ENCODE measurements at places on chromosomes 1 and 21. TPM values are rescaled to one million over a fixed set of nuclear protein-coding genes. Genes with fewer than 3 reads are reported as not detected.

DNA sequence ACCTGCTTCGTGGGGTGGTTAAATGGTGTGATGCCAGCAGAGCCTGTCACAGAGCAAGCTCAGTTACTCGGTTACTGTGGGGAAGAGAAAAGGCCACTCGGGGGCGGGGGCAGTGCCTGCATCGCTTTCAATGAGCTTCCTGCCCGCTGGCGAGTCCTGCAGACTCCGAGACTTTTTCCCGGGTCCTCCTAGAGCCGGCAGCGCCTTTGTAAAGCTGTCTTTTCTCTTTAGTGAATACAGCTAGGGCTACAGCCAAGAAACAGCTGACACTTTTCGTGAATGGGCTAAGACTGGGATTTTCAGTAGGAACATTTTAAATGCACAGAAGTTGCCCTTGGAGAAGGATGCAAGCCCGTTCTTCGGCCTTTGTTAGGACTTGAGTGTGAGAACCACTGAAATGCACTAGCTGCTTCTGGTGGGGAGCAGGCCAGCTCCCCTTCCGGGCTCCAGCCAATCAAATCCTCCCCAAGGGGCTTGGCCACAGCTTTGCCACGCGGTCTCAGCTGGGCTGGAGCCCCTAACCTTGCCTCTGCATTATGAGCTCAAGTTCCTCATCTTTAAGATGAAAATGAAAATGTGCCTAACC lies 23.4 kb upstream of the EFHD2 start:
- no peak for DNase-seq

DNA sequence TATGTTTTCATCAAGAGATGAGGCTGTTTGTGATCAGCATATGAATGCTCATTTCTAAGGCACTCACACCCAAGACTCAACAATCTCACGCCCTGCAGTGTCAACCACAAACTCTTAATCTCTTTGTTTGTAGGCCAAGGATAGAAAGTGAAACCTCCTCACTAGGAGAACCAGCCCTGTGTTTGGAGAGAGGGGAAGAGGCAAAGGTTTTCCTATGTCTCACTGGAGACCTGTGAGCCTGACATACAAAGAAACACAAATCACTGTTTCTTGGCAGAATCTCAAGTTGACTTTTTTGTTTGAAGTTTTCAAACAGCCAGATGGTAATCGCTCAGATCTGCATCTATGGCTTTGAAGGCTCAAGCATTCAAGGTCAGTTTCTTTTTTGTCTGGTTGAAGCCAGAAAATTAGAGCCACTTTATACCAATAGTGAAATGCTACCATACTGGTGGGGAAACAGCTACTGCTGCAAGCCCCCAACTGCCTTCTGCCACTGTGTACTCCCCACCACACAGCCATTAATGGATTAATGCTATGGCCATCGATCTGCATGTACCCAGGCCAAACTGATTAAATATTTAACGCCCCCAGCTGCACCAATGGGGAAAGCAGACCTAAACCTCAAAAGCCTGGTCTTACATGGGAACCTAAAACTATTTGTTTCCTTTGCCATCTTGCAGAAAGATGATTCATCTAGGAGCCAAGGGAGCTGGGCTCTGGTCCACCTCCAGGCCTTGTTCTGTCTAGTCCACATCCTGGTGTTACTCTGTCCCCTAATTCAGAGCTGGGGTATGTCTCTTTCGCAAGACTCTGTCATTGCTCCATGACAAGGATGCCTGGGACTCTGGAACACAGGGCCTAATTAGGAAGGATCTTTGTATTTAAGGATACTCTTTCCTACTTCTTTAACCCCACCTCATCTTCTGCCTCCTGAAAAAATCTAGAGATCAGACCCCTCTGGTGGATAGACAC lies 16.3 kb downstream of the PDZK1 start:
- DNase-seq, result peak; percentile 75

DNA sequence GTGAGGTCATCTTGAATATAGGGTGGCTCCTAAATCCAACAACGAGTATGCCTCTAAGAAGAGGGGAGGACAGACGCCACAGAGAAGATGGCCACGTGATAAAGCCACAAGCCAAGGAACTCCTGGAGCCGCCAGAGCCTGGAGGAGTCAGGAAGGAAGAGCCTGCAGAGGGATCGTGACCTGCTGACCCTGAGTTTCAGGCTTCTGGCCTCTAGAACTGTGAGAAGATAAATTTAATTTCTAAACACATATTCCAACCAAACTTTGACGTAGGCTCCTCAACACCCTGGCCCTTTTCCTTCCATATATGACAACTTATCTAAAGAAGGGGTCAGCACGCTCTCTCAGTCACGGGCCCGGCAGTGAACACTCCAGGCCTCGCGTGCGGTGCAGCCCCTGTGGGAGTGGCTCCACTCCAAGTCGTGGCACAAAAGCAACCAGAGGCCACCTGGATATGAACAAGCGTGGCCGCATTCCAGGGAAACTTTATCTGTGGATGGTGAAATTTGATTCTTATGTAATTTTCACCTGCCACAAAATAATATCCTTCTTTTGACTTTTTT lies 138.6 kb upstream of the AJAP1 start:
- no peak for DNase-seq

- DNase-seq, result no peak
Measured at GRCh38 chr1:235855811-235856429, 10.8 kb downstream of the LYST start.

GRCh38 chr1:38932571-38932970 lies 9.1 kb downstream of the RHBDL2 start:
- no peak for DNase-seq

- DNase-seq, result no peak
Measured at GRCh38 chr1:1239614-1240347, 6.7 kb downstream of the C1QTNF12 start.

DNA sequence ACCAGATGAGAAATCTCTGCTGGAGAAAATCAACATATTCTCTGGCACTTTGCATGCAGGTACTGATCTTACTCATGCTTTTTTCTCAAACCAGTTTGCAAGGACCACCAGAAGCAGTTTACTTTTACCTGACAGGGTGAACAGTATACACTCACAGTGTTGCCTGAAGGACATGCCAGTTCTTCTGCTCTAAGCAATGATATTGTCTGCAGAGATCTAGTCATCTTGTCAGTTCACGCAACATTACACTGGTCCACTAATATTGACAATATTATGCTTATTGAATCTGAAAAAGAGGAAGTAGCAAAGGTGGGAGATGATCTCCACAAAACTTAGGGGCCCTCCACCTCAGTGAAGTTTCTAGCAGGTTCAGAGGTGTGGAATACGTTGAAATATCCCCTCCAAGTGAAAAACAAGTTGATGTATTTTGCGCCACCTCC lies 3.8 kb upstream of the S100B start:
- DNase-seq, result no peak

- no peak for DNase-seq
Measured at GRCh38 chr1:212955098-212955497, 4.8 kb downstream of the VASH2 start.

GRCh38 chr1:93440706-93441105 lies 7.2 kb upstream of the FNBP1L start:
- no peak for DNase-seq

- no peak for DNase-seq
Measured at GRCh38 chr1:234409328-234409727, 36.1 kb downstream of the COA6 start.

DNA sequence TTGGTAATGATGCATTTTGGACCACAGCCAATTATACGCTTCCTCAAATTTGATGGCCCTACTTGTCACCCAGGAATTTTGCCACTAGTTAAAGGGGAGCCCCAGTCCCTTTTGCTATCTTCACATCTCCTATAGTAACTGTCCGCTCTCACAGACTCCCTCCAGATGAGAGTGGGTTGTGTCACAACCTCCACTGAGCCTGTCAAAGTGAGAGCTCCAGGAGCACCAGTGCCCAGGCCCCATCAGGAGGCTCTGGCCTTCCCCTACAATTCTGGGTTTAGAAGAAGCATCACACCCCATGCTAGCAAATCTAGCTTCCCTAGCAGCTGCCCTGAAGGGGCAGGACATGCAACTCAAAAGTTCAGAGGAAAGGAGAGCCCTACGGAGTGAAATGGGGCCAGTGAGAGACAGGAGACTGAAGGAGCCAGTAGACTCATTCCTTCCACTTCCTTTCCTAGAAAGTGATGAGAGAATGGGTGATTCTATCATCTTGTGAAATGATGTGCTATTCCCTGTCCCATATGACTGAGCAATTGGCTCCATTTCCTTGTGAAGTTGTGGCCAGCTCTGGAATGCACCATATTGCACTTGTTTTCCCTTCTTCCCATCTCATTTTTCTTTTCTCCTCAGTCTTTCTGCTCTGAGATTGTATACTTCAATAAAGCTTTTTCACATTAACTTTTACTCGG lies 541.3 kb downstream of the DPYD start:
- peak; percentile 11 for DNase-seq

- peak; percentile 25 for DNase-seq
Measured at GRCh38 chr1:41241354-41241748, 755 bp downstream of the SCMH1 start.

GRCh38 chr21:31193761-31194160 lies 150.3 kb downstream of the TIAM1 start:
- no peak for DNase-seq

DNA sequence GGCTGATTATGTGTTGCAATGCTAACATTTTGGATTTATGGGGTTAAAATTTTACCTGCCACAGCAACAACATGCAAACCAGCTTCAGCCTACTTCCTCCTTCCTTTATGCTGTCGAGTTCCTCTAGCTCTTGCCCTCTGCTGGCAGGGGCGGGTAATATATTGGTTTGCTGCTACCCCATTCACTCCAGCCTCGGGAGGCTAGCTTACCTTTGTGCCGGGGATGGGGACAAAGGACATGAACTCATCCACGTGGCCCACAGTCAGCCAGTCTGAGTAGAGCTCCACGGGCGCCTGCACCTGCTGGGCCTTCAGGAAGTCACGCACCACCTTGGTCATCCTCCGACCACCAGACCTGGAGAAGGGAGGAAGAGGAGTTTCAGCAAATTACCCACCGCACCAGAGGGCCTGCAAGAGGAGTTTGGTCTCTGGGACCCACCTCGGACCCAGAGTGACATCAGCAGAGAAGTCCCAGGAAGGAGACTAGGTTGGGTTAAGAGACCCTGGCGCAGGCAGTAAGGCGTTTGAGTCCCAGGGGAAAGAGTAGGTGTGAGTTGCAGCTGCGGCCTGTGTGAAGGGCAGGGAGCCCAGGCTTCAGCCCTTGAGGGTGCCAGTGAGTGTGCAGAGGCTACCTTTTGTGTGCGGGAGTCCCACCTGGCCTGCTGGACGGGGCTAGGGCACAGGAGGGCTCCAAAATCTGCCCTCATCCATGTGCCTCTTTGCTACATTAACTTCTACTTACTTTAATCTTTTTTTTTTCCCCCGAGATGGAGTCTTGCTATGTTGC lies 21.8 kb upstream of the SDHB start:
- no peak for DNase-seq

DNA sequence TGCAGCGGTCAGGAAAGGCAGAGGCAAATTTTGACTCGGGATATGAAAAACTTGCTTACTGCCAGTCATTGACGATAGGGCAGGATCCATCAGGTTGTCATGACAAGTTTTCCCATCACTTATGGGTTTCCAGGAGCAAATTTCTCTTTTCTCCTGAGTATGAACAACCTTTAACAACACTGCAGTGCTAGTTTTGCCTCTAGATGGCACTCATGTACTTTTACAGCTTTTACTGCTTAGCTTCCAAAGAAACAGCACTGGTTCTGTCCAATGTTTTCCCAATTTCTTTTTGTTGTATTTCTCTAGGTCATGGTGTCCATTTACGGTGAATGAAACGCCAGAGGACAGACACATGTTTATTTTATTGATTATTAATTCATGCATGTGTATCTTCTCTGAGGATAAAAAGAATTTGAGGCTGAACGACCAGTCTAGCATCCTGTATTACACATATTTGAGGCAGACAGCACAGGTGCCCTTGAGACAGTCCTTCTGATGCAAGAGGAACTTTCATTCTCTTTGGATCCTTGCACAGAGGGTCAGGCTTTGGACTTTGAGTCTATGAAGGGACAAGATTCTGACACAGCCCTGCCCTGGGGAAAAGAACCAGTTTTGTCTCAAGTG lies 112.3 kb upstream of the TRABD2B start:
- DNase-seq, result peak; percentile 58

GRCh38 chr1:109763646-109764415 lies at the start of gene EPS8L3:
Gene EPS8L3 (minus strand): TSS chr1:109763923. CDS start chr1:109761749, 2,174 bp downstream.
- DNase-seq, result no peak

- peak; percentile 85 for DNase-seq
Measured at GRCh38 chr1:156709757-156710489, 4.5 kb upstream of the CRABP2 start.

DNA sequence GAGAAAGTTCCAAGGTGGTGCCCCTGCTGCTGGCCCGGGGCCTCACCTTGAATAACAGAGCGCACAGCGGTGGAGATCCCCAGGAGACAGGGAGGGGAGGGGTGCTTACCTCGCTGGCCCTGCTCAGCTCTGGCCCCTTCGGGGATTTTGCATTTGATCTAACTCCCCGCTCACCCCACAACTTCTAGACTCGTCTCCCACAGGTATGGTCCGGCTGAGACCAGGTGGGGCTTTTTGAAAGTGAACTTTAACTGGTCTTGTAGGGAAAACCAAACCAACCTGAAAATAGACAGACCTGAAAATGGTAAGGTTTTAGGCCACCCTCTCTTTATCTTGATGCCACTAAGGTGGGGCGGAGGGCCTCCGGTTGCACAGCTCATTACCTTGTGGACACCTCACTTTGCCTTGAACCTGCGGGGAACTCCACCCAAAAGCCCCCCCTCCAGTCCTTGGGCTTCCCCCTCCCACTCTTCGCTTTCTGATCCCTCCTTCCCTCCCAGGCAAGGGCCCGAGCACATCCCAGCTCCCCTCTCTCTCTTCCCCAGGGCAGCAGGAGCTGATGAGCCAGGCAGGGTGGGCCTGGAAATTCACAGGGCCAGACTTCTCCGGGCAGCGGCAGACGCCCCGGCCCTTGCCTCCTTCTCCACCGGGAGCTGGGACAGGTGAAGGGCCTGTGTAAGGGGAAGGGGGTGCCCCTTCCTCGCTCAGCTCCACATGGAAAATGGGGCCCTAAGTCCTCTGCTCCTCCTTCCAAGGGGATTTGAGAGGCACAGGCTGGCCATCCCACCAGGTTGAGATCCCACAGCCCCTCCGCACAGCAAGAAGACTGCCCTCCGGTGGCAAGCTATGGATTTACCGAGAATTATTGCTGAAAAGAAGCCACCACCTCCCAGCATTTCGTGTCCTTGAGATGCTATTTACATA lies 16.1 kb downstream of the TNFRSF8 start:
- peak; percentile 23 for DNase-seq

Gene ZNF691
- total RNA-seq, result 9.1 TPM

Gene PLEKHO1
- 69.1 TPM for total RNA-seq

Gene FAM78B
- total RNA-seq, result 1.6 TPM

Gene HAPLN2
- not detected for total RNA-seq

Gene SIK1
- total RNA-seq, result 4.9 TPM

Gene PKNOX1
- total RNA-seq, result 17.3 TPM

Gene OR10J1
- total RNA-seq, result not detected

Gene CENPL
- total RNA-seq, result 56.5 TPM

Gene WDR64
- total RNA-seq, result not detected
